Activated T-helper 17 cell treated with anti-CD3 and anti-CD28 coated beads, Interleukin-2, amount 50 U/mL, for 72 hours (primary cell): ENCODE measurements at places on chromosomes 16 and 17. TPM values are rescaled to one million over a fixed set of nuclear protein-coding genes. Genes with fewer than 3 reads are reported as not detected.

The KLHL10 gene
- total RNA-seq = not detected

DNA sequence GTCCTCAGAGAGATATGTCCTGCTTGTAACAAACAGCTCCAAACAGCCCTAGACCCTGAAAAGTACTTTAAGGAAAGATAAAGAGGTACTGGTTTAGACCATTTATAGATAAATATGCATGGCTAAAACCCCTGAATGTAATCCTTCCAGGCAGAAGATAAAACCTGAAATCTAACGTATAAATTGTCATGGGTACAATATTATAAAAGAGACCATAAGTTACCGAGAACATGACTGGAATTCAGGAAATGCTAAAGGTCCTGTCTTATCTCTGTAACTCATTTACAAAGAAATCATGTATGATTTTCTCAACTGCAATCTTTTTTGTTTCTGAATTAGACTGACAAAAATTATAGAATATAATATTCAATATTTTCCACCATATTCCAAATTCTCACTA is 9.2 kb upstream of the KANSL1 start:
- no peaks in the 10 kb centered on the region for H3K27me3 ChIP-seq
- no peak overlapping the region for H3K4me3 ChIP-seq
- no peak for ATAC-seq
- peaks cover 16% of the 10 kb centered on the region for H3K4me1 ChIP-seq
- H3K36me3 ChIP-seq = peaks cover 30% of the 10 kb centered on the region
- H3K27ac ChIP-seq = no peak overlapping the region

The ASB16 gene
- total RNA-seq = 0.22 TPM

- no peak for ATAC-seq
- H3K4me1 ChIP-seq = no peaks in the 10 kb centered on the region
- no peaks in the 10 kb centered on the region for H3K27me3 ChIP-seq
- no peak overlapping the region for H3K4me3 ChIP-seq
- no peaks in the 10 kb centered on the region for H3K36me3 ChIP-seq
Observed at GRCh38 chr17:40499551-40500189, 1.8 kb downstream of the TNS4 start.

- ATAC-seq = no peak
- no peaks in the 10 kb centered on the region for H3K4me1 ChIP-seq
- H3K27ac ChIP-seq = no peak overlapping the region
- H3K27me3 ChIP-seq = no peaks in the 10 kb centered on the region
- H3K36me3 ChIP-seq = no peaks in the 10 kb centered on the region
Observed at GRCh38 chr16:47029724-47030123, 56.2 kb upstream of the DNAJA2 start.

The LITAF gene
- total RNA-seq = 66.0 TPM

The SERPINF2 gene
- total RNA-seq = 0.45 TPM

- H3K36me3 ChIP-seq = peaks cover 22% of the 10 kb centered on the region
- ATAC-seq = peak; percentile 63
- H3K4me3 ChIP-seq = no peak overlapping the region
- H3K27me3 ChIP-seq = no peaks in the 10 kb centered on the region
Observed at GRCh38 chr16:84462296-84463210, 41.9 kb downstream of the MEAK7 start.

The SPATA32 gene
- total RNA-seq = 0.13 TPM

GRCh38 chr17:71251276-71251675 is 869.5 kb upstream of the SOX9 start:
- no peak overlapping the region for H3K27ac ChIP-seq
- no peaks in the 10 kb centered on the region for H3K36me3 ChIP-seq
- peaks cover 6% of the 10 kb centered on the region for H3K27me3 ChIP-seq
- no peaks in the 10 kb centered on the region for H3K4me1 ChIP-seq
- ATAC-seq = no peak

DNA sequence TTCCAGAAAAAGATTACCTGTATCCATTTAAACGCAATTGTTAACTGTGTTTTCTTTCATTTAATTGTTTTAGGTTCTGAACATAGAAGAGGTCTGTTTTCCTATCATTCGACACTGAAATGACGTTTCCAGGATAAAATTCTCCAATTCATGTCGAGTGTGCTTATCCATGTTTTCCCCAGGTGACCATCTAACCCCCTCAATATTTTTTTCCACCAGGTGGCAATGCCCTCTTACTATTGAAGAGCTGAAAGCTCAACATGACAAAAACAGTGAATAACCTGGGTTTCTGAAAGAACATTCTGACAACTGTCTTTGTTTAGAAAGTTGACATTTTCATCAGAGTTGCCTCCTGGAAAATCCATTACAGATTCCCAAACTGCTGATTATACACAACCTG is 948.7 kb downstream of the KCNJ2 start:
- ATAC-seq = no peak
- no peaks in the 10 kb centered on the region for H3K4me1 ChIP-seq
- no peak overlapping the region for H3K27ac ChIP-seq

GRCh38 chr17:41452281-41452680 is 11.5 kb upstream of the KRT38 start:
- no peak for ATAC-seq
- H3K4me3 ChIP-seq = no peak overlapping the region
- no peaks in the 10 kb centered on the region for H3K36me3 ChIP-seq

DNA sequence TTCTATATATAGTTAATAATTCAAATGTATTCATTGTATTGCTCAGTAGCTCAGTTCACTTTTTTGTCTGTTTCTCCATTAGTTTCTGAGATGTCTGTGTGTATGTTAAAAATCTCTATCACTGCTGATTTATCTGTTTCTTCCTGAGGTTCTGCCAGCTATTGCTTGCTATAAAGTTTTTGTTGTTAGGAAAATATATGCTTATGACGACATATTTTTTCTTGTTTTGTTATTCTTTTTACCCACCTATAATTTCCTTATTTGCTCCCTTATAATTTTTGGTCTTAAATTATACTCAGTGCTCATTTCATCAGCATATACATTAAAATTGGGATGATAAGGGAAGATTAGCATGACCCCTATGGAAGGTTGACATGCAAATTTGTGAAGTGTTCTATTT is 200.6 kb downstream of the GSG1L start:
- no peak for ATAC-seq
- no peak overlapping the region for H3K4me3 ChIP-seq
- H3K27me3 ChIP-seq = peaks cover 3% of the 10 kb centered on the region
- no peaks in the 10 kb centered on the region for H3K4me1 ChIP-seq

DNA sequence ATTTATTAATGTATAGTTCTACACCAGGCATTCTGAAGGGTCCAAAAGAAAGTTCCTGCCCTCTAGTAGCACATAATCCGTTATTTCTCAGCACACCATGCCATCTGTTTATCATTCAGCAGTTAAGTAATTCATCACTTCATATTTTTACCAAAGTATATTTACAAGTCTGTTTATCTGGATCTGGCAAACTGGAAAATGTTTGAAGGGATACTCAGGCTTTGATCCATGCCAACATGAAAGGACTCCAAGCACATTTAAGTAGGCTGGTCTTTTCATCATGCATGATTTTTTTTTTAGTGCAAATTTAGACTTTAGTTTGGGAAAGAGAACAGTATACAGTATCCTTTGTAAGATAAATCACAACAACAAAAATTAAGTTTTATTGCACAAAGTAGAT is 4.1 kb upstream of the VPS4A start:
- H3K4me3 ChIP-seq = no peak overlapping the region
- peaks cover 5% of the 10 kb centered on the region for H3K36me3 ChIP-seq
- ATAC-seq = no peak
- H3K4me1 ChIP-seq = peaks cover 3% of the 10 kb centered on the region

The CIITA gene
- total RNA-seq = 8.6 TPM

DNA sequence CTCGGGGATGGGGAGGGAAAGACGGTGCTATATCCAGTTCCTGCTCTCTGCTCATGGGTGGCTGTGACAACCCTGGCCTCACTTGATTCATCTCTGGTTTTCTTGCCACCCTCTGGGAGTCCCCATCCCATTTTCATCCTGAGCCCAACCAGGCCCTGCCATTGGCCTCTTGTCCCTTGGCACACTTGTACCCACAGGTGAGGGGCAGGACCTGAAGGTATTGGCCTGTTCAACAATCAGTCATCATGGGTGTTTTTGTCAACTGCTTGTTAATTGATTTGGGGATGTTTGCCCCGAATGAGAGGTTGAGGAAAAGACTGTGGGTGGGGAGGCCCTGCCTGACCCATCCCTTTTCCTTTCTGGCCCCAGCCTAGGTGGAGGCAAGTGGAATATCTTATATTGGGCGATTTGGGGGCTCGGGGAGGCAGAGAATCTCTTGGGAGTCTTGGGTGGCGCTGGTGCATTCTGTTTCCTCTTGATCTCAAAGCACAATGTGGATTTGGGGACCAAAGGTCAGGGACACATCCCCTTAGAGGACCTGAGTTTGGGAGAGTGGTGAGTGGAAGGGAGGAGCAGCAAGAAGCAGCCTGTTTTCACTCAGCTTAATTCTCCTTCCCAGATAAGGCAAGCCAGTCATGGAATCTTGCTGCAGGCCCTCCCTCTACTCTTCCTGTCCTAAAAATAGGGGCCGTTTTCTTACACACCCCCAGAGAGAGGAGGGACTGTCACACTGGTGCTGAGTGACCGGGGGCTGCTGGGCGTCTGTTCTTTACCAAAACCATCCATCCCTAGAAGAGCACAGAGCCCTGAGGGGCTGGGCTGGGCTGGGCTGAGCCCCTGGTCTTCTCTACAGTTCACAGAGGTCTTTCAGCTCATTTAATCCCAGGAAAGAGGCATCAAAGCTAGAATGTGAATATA is 4.8 kb upstream of the LASP1NB start:
- peaks cover 16% of the 10 kb centered on the region for H3K4me1 ChIP-seq
- peak overlapping the region; percentile 42 for H3K27ac ChIP-seq
- H3K4me3 ChIP-seq = no peak overlapping the region
- peak; percentile 13 for ATAC-seq
- H3K36me3 ChIP-seq = peaks cover 53% of the 10 kb centered on the region
- H3K27me3 ChIP-seq = no peaks in the 10 kb centered on the region

GRCh38 chr16:70475054-70475871 is 20.9 kb downstream of the FCSK start:
- H3K4me1 ChIP-seq = peaks cover 5% of the 10 kb centered on the region
- no peak for ATAC-seq
- no peak overlapping the region for H3K27ac ChIP-seq

The CPNE2 gene
- total RNA-seq = 4.4 TPM

The PTX4 gene
- not detected for total RNA-seq
